ENCODE measurements at places on chromosomes 1 and 21. TPM values are rescaled to one million over a fixed set of nuclear protein-coding genes. Genes with fewer than 3 reads are reported as not detected.

GRCh38 chr1:96075704-96076455 lies 645.7 kb upstream of the PTBP2 start:
- H3K4me3 ChIP-seq = no peak overlapping the region
- no peak for DNase-seq
- no peaks in the 10 kb centered on the region for H3K36me3 ChIP-seq
- no peaks in the 10 kb centered on the region for H3K27me3 ChIP-seq
- no peaks in the 10 kb centered on the region for H3K4me1 ChIP-seq

- no peak overlapping the region for H3K27ac ChIP-seq
- no peaks in the 10 kb centered on the region for H3K4me1 ChIP-seq
- DNase-seq = no peak
- H3K36me3 ChIP-seq = peaks cover under 1% of the 10 kb centered on the region
- no peaks in the 10 kb centered on the region for H3K27me3 ChIP-seq
- H3K4me3 ChIP-seq = no peak overlapping the region
Measured at GRCh38 chr21:22554690-22555316, 1556.6 kb downstream of the NCAM2 start.

NPR1 gene
- not detected for total RNA-seq

DNA sequence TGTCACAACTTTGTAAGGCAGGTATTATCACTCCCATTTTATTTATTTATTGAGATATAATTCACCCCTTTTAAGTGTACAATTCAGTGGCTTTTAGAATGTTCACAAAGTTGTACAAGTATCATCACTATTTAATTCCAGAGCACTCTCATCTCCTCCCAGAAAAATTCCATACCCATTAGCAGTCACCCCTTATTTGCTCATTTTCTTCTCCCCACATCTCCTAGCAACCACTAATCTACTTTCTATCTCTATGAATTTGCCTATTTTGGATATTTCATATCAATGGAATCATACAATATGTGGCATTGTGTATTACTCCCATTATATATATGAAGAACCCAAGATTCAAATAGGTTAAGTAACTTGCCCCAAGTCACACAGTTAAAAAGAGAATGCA lies 7.0 kb downstream of the DSTYK start:
- H3K36me3 ChIP-seq = no peaks in the 10 kb centered on the region
- peak overlapping the region; percentile 41 for H3K4me3 ChIP-seq
- H3K27ac ChIP-seq = peak overlapping the region; percentile 86
- H3K4me1 ChIP-seq = peaks cover 49% of the 10 kb centered on the region

ZNF593OS gene
- not detected for total RNA-seq

GRCh38 chr1:68166348-68166747 lies 66.0 kb downstream of the WLS start:
- no peak overlapping the region for H3K4me3 ChIP-seq
- no peaks in the 10 kb centered on the region for H3K4me1 ChIP-seq

DNA sequence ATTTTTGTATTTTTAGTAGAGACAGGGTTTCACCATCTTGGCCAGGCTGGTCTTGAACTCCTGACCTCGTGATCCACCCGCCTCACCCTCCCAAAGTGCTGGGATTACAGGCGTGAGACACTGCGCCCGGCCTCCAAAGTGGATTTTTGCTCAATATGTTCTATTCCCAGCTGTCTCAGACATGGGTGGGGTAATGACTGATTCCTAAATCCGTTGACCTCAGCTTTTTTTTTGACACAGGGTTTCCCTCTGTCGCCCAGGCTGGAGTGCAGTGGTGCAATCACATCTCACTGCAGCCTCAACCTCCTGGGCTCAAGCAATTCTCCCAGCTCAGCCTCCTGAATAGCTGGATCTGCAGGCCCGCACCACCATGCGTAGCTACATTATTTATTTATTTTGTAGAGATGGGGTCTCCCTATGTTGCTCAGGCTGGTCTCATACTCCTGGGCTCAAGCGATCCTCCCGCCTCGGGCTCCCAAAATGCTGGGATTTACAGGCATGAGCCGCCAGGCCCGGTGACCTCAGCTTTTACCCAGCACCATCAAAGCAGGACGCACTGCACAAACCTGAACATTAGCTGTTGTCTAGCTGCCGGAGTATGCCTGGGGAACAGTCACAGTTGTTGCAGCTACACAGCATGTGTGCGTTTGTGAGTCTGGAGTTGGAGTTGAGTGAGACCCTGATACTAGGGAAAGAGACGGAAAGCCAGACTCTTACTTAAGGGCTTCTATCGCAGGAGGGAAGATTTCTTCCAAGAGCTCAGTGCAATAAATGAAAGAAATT lies 43.7 kb upstream of the PSEN2 start:
- peaks cover 2% of the 10 kb centered on the region for H3K27me3 ChIP-seq
- peak overlapping the region; percentile 10 for H3K27ac ChIP-seq
- H3K36me3 ChIP-seq = no peaks in the 10 kb centered on the region
- H3K4me3 ChIP-seq = no peak overlapping the region

DNA sequence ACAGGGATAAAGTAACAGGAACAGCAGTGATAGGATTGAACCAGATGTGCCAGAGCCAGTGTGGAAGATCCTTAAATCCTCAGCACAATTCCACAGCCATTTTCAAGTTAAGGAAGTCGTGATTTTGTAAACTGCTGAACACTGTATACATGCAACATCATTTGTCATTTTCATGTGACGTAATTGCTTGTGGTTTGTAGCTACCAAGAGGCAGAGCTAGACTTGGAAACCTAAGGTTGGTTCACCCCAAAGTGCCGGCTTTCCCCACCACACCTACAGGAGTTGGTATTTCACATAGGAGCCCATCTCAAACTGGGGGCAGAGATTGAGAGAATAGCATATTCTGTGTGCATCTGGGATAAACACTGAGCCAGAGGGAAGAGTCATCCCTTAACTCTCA lies 113.9 kb downstream of the CAPN8 start:
- H3K27me3 ChIP-seq = peaks cover 43% of the 10 kb centered on the region
- no peaks in the 10 kb centered on the region for H3K4me1 ChIP-seq
- H3K27ac ChIP-seq = no peak overlapping the region
